Glomerular endothelial cell (primary cell): ENCODE measurements at places on chromosomes 3 and 15. TPM values are rescaled to one million over a fixed set of nuclear protein-coding genes. Genes with fewer than 3 reads are reported as not detected.

Gene INTS14
- total RNA-seq, result 30.7 and 40.2 TPM in 2 replicates

Gene B3GALNT1
- total RNA-seq, result 9.2 and 10.6 TPM in 2 replicates

Gene ARL6
- total RNA-seq, result 6.1 and 11.1 TPM in 2 replicates

DNA sequence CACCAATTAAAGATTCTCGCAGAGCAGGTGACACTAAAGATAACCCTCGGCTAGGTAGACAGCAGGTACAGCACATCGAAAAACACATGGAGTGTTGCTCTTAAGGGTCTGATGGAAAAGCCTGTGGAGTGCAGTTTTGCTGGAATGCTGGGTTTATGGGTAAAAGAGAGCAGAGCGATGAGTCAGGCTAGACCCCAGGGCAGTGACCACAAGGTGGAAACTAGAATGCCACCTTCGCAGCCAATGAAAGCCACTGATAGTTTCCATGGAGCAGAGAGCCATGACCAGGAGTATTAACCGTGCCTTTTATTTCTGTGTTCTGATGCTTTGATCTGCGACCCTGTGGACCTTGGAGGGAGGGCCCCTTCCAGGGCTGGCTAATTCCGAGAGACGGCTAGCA is 149.8 kb downstream of the GABRB3 start:
- no peak for DNase-seq

Gene LRRC2
- 0.41 TPM in 1 of 2 replicates, not detected in the other for total RNA-seq

DNA sequence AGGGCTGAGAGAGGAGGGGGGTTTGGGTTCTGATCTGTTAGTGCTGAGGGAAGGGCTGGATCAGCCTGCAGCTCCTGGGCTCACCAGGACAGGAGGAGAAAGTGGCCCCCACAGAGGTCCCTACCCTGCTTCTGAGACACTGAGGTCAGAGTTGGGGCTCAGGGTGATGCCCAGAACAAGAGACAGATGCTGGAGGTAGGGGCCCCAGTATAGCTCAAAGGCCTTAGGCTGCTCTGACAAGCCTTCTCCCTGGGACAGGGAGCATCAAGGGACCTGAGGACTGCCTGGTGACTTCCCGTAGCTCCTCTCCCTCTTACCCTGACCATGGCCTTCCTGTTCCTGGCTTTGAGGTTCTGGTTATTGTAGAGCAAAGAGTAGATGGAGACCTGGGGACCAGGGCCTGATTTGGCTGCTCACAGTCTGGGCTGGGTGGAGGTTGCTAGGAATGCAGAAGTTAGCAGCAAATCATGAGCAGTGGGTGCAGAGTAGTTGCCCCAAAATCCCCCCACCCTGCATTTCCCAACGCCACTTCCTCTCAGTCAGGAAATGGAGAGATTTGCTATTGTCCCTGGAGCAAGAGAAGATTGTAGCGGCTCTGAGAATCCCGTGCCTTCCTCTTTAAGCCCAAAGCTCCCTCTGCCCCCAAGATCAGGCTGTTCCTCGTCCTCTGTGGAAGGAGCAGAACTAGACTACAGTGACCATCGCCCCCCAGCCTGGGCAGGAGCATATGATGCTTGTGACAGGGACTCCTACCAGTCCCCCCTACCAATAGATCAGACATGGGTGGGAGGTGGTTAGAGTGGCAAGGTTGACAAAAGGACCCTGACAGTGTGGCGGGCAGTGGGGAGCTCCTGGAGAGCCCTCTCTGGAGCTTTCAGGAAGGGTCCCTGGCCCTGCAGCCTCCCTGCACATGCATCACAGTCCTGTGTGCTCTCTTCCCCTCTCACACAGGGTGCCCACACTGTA is 47.4 kb upstream of the SEC22A start:
- DNase-seq, result no peak

- no peak for DNase-seq
Observed at GRCh38 chr15:25391971-25392721, 46.7 kb downstream of the UBE3A start.

DNA sequence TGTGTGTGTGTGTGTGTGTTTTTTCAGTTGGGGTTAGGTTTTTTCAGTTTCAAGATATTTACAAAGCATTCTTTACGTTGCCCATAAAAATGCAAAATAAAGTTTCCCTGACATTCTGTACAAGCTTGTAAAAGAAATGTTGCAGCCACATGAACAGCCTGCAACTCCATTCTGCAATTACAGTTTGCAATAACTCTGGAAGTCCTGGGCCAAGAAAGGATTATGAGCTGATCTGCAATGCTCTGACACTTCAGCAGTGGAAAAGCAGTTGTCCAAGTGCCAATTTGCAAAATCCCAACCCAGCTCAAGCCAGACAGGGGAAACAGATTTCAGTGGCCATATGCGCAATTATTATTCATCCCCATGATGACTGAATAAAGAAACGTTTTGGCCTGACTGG is 322.1 kb downstream of the MEX3B start:
- no peak for DNase-seq

- DNase-seq, result no peak
Observed at GRCh38 chr3:159914426-159914825, 74.2 kb upstream of the IL12A start.
